ENCODE measurements at places on chromosomes 16 and 17.

DNA sequence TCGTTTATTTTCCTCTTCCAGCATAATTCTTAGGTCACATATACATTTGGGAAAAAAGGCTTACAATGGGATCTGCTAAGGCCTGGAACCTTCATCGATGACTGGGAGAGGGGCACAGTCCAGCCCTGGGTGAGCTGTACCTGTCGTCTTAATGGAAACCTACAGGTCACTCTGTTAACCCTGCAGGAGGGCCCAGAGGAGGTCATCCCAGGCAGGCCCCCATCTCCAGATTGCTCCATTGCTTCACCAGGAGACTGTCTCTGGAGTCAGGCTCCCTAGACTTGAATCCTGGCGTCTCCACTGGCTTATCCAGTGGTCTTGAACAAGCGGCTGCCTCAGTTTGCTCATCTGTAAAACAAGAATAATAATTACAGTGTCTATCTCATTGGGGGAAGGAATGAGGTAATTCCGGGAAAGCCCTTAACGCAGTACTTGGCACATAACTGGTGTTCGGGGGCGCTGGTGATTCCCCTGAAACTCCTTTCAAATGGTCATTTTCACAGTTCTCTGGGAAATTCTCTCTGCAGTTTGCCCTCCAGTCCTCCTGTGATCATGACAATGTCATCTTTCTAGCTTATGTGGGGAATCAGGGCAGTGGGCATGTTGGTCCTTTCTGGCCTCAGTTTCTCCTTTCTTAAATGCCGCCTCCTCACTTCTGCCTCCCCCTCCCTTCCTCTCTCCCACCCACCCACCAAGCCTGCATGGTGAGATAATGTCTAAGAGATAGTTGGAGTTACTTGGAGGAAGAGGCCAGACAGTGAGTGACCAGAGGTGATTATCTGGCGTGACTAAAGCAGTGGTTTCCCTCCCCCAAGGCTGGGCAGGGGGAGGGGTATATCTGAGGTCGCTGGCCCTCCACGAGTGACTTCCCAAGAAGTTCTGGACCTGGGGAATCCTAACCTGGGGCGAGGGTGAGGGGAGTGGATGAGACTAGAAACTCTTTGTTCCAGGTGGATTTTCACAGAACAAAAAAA is 31.3 kb upstream of the TAC4 start:
- peaks cover 2% of the 10 kb centered on the region for H3K36me3 ChIP-seq
- H3K4me3 ChIP-seq: no peak overlapping the region
- no peak overlapping the region for H3K27ac ChIP-seq
- DNase-seq: no peak
- peaks cover 61% of the 10 kb centered on the region for H3K27me3 ChIP-seq

GRCh38 chr16:14193316-14193871 is 122.3 kb downstream of the MRTFB start:
- no peaks in the 10 kb centered on the region for H3K27me3 ChIP-seq
- H3K27ac ChIP-seq: peak overlapping the region; percentile 86
- H3K4me1 ChIP-seq: peaks cover 14% of the 10 kb centered on the region
- peak overlapping the region; percentile 83 for H3K4me3 ChIP-seq
- DNase-seq: no peak
- no peaks in the 10 kb centered on the region for H3K36me3 ChIP-seq

GRCh38 chr16:57091975-57092785 is at the start of gene CPNE2:
Gene CPNE2, plus strand, starts transcription at chr16:57092583. Its CDS starts 18,160 bp downstream, at chr16:57110743.
- peaks cover 8% of the 10 kb centered on the region for H3K27me3 ChIP-seq
- peak within 1 kb of the TSS; percentile 85 for H3K4me3 ChIP-seq
- no peak within 1 kb of the TSS for H3K27ac ChIP-seq
- no peaks in the 10 kb centered on the region for H3K36me3 ChIP-seq

DNA sequence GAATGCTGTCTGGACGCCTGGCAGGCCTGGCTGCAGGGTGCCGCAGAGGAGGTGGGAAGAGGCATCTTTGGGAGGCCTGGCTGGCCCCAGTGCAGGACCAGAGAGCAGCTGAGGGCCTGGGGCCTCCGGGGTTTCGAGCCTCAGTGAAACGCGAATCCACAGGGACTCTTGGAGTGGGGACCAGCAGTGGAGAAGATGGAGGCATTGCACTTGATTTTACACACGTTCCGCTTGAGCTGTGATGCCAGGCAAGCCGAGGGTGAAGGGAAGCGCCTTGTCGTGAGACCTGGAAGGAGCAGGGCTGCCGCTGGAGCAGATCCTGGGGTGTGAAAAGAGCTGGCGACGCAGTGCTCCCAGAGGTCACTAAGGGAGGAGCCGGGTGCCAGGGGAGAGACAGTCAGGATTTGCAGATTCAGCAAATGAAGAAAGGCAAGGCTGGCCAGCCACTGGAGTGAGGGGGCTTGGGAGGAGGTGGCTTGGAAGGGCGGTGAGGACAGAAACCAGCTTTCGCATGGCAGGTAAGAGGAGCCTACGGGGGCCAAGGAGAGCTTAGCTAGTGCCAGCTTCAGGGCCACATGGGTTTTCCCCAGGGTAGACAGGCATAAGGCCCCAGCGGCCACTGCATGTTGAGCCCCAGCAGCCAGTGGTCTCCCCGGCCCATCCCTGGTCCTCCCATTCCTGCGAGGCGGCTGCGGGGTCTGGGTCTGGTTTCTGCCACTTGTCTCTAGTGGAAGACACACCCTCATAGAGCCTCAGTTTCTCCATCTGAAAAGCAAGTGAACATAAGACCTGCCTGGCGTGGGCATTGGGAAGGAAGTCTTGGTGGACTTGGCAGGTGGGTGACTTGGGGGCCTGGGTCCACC is 175.2 kb upstream of the CHMP6 start:
- peaks cover 4% of the 10 kb centered on the region for H3K36me3 ChIP-seq
- peaks cover 42% of the 10 kb centered on the region for H3K4me1 ChIP-seq
- H3K27ac ChIP-seq: peak overlapping the region; percentile 75
- H3K4me3 ChIP-seq: no peak overlapping the region

DNA sequence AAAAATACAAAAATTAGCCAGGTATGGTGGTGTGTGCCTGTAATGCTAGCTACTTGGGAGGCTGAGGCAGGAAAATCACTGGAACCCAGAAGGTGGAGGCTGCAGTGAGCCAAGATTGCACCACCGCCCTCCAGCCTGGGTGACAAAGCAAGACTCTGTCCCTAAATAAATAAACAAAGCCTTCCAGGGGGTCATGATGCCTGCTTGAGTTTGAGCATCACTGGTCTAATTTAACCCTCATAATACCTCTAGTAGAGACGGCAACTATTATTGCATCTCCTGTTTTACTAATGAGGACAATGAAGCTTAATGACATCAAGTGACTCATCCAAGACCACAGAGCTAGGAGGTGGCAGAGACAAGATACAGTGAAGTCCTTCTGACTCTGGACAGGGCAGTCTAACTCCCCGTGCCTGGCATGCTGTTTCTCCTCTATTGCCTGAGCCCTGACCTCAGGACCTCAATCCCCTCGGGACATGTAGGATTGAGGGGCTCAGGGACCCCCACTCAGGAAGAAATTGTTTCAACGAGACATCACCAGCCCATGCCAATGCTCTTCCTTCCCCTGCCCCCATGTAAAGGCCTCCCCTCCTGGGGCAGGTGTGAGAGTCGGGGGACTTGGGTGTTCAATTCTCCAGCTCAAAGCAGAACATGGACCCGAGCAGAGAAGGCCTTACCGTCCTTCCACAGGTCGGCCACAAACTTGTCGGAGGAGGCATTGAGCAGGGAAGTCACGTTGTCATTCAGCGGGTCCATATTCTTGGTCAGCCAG is 102.9 kb downstream of the NDE1 start:
- peaks cover 5% of the 10 kb centered on the region for H3K36me3 ChIP-seq
- peaks cover 3% of the 10 kb centered on the region for H3K4me1 ChIP-seq
- H3K27ac ChIP-seq: no peak overlapping the region
- H3K4me3 ChIP-seq: no peak overlapping the region
- DNase-seq: no peak

GRCh38 chr17:31078290-31078689 is 16.5 kb upstream of the NF1 start:
- H3K27me3 ChIP-seq: no peaks in the 10 kb centered on the region
- no peak overlapping the region for H3K4me3 ChIP-seq
- DNase-seq: no peak
- no peaks in the 10 kb centered on the region for H3K4me1 ChIP-seq

DNA sequence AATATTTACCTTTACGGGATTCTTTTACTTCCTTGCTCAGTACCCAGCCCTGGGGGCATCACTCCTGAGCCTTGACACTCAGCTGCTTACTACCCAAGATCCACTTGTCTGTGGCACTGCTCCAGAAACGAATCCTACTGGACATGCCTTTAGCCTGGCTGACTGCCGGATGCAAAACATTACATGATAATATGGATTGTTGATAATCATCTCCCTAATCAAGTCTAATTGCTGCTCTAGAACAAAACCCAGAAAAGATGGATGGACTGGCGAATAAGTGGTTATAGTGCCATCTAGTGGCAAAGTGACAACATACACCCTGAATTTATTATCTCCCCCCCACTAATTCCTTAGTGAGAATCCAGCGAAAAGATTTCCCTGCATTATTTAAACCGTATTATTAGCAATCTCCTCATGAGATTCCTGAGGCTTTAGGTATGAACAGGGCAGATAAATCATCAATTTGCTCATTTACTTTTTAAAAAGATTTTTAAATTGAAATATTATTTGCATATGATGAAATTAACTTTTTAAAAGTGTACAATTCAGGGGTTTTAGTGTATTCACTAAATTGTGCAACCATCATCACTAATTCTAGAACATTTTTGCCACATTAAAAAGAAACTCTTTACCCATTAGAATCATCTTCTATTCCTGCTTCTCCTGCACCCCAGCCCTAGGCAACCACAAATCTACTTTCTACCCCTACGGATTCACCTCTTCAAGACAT is 61.6 kb downstream of the RGS9 start:
- no peaks in the 10 kb centered on the region for H3K36me3 ChIP-seq
- no peak for DNase-seq
- no peak overlapping the region for H3K4me3 ChIP-seq
- peaks cover 4% of the 10 kb centered on the region for H3K4me1 ChIP-seq
- no peak overlapping the region for H3K27ac ChIP-seq
- H3K27me3 ChIP-seq: peaks cover 4% of the 10 kb centered on the region

GRCh38 chr16:24075931-24076716 is 180.0 kb upstream of the CACNG3 start:
- peaks cover 49% of the 10 kb centered on the region for H3K4me1 ChIP-seq
- no peaks in the 10 kb centered on the region for H3K27me3 ChIP-seq
- no peak overlapping the region for H3K4me3 ChIP-seq
- no peaks in the 10 kb centered on the region for H3K36me3 ChIP-seq
- no peak for DNase-seq

DNA sequence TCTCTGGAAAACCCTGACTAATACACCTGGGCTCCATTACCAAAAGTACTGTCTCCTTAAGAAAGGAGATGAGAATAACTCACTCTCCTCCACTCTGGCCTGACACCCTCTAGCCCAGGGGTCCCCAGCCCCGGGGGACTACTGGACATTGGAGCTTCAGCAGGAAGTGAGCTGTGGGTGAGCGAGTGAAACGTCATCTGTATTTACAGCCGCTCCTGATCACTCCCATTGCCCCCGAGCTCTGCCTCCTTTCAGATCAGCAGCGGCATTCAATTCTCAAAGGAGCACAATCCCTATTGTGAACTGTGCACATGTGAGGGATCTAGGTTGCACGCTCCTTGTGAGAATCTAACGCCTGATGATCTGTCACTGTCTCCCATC is 126.3 kb upstream of the TNRC6C start:
- DNase-seq: no peak
- no peak overlapping the region for H3K4me3 ChIP-seq
- no peak overlapping the region for H3K27ac ChIP-seq
- peaks cover 6% of the 10 kb centered on the region for H3K27me3 ChIP-seq

DNA sequence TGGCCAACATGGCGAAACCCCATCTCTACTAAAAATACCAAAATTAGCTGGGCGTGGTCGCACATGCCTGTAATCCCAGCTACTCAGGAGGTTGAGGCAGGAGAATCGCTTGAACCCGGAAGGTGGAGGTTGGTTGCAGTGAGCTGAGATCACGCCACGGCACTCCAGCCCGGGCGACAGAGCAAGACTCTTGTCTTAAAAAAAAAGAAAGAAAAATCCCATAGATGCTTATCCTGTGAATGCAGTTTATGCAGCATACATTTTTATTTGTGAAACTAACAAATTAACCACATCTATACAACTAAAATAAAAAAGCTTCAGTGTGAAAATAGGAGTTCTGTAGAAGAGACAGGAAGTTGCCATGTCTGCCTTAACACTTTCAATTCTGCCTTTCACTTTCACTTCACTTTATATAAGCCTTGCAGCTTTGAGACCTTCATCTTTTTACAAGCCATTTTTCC is 7.1 kb downstream of the IGSF6 start:
- H3K27me3 ChIP-seq: no peaks in the 10 kb centered on the region
- H3K4me1 ChIP-seq: peaks cover 31% of the 10 kb centered on the region
- peak overlapping the region; percentile 81 for H3K4me3 ChIP-seq
- H3K36me3 ChIP-seq: no peaks in the 10 kb centered on the region
- no peak for DNase-seq
- peak overlapping the region; percentile 93 for H3K27ac ChIP-seq

DNA sequence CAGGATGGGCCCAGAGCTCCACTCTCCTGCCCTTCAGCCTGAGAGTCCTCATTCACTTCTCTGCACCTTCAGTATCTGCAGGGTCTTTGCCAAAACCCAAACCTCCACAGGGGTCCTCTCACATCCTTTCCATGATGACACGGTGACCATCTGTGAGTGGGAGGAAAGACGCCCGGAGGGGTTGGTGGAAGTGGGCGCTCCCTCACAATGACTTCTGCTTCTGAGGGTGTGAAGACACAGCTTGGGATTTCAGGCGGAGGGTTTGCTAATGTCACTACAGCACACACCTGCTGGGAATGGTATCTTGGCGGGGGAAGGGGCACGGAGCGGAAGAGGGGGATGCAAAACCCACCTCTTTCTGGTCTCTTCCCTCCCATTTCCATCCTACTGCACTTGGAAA is 115.1 kb upstream of the SDK2 start:
- H3K27ac ChIP-seq: no peak overlapping the region
- peaks cover 5% of the 10 kb centered on the region for H3K4me1 ChIP-seq
- no peak overlapping the region for H3K4me3 ChIP-seq
- no peak for DNase-seq
- H3K27me3 ChIP-seq: peaks cover 9% of the 10 kb centered on the region
- no peaks in the 10 kb centered on the region for H3K36me3 ChIP-seq

DNA sequence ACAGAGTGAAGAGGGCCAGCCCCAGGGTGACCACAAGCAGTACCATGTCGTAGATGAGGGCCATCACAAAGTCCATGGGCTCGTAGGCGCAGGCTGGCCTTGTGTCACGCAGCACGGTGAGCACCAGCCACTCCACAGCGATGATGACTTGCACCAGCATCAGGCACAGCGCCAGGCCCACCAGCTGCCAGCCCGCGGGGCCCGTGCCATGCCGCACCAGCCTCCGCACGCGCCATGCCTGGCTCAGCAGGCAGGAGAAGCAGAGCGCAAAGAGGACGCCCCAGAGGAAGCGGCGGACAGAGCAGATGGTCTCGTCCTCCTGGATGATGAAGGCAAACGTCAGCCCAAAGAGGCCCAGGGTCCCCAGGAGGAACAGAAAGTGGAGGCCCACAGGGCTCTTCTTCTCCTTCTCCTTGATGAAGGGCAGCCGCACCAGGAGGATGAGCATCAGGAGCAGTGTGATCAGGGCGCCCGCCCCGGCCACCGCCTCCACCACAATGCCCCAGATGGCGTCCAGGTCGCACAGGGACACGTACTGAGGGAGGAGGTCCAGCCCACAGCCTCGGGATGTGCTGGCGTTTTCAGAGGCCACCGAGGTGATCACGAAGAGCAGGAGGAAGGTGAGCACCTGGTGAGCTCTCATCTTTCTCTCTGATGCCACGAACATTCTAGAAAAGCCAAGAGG is 12.3 kb downstream of the GPRC5B start:
- no peak for DNase-seq

GRCh38 chr16:70402916-70403659 is 35.8 kb downstream of the ST3GAL2 start:
- H3K27me3 ChIP-seq: no peaks in the 10 kb centered on the region
- peaks cover 5% of the 10 kb centered on the region for H3K36me3 ChIP-seq
- no peak for DNase-seq
- peak overlapping the region; percentile 49 for H3K27ac ChIP-seq

- no peaks in the 10 kb centered on the region for H3K4me1 ChIP-seq
- H3K27ac ChIP-seq: no peak overlapping the region
- DNase-seq: no peak
- H3K4me3 ChIP-seq: no peak overlapping the region
Observed at GRCh38 chr17:68861602-68862001, 93.6 kb downstream of the ABCA8 start.
